CD4-positive, CD25-positive, alpha-beta regulatory T cell (primary cell): ENCODE measurements at places on chromosomes 11 and 22. TPM values are rescaled to one million over a fixed set of nuclear protein-coding genes. Genes with fewer than 3 reads are reported as not detected.

DNA sequence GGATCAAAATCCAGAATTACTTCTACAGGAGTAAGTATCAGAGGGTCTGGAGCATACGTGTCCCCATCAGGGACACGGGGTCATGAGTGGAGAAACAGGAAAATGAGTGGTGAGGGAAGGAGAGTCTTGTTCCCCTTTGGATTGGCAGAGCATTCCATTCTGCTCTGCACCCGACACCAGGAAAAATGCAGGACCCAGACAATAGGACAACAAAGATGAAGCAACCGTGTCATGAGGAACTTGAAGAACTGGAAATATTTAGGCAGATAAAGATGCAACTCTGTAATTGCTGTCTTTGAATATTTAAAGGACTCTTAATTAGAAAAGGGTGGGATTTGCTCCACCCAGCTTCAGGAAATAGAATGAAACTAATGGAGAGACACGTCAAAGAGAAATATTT is 89.0 kb upstream of the BLID start:
- DNase-seq = no peak

DNA sequence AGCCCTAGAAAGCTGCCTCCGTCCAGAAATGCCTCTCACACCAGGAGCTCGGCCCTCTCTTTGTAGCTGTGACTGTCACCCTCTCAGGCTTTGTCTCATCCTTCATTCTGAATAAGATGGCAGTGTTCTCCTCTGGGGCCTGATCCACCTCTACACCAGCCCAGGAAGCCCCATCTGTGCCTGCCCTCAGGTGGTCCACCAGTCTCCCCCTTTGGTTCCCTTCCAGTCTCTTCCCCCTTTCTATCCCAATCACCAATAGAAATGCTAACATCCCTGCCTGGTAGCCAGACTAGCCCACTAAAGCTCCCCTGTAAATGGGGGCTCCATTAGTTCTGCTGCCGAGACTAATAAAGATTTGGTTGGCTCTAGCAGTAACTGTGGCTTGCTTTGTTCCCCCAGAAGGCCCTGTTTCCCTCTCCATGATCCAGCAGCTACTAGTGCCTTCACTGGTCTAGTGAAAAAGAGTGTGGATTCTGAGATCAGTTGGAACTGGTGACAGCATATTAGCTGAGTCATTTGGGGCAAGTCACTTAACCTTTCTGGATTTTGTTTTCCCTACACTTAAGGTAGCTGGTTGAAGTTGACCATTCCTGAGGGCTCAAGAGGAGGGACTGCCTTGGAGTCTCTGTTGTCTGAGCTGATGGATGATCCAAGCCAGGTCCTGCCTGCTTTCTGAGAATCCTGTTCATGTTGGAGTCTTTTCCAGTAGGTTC is 16.2 kb downstream of the PLEKHB1 start:
- no peak for DNase-seq

GRCh38 chr22:28441720-28442263 is 237.8 kb downstream of the TTC28 start:
- DNase-seq = no peak

- DNase-seq = no peak
Measured at GRCh38 chr11:19163617-19164016, 38.2 kb downstream of the CSRP3 start.

DNA sequence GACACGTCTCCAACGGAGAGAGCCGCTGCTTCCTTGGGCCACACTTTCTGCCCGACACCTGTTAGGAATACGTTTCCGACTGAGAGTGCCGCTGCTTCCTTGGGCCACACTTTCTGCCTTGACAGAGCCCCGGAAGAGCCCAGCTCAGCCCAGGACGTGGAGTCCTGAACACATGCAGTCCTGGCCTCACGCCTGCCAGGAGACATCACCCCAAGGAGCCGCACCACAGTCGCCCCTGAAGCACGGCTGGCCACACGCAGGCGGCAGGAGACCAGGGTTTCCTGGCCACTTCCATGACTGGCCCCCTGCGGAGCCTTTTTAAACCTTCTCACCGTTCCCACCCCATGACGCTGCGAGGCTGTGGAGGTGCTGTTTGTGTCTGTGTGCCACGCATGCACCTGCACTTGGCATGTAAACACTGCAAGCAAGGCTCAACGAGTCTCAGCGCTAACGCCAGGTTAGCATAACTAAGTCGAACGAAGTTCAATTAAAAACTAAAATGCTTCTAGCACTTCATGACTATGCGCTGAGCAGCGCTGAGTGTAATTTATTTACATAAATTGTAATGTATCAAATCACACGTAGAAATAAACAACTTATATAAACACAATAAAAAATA is 8.8 kb downstream of the TOLLIP start:
- DNase-seq = no peak

- no peak for DNase-seq
Measured at GRCh38 chr11:110757962-110758755, 45.9 kb upstream of the ARHGAP20 start.

- DNase-seq = no peak
Measured at GRCh38 chr11:13269775-13270174, 7.8 kb upstream of the BMAL1 start.

GRCh38 chr22:30270832-30271231 is 4.2 kb upstream of the OSM start:
- no peak for DNase-seq

DNA sequence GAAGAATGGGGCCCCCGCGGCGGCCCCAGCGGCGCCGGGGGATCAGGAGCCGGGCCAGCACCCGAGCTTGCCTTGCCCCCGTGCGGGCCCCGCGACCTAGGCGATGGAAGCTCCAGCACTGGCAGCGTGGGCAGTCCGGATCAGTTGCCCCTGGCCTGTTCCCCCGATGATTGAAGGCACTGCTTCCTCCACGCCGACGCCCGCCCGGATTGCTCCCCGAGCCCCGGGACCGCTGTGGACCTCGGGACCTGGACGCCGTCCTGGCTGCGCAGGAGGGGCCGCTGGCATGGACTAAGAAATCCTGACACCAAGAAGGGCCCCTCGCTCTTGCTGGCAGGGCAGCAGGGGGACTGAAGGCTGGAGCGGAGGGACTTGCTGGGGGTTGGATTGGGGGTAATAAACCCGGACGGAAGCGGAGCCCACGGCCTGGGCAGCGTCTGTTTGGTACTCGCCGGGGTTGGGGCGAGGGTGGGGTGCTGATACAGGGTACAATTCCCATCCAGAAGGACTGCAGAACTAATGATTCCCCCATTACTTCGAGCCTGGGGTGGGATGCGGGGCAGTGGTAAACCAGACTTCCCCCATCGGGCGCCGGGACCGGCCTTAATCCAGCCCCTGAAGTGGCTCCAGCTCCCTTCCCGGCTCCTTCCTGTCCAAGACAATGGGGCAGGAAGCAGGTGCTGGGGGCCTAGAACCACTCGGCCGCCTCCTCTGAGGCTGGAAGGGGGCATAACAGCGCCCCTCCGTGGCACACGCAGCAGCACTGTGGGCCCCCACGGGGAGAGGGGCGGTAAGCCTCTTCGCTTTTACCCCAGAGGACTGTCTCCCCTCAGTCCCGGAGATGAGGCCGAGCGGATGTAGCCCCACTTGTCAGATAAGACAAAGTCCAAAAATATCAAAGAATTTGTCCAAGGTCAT is 1.0 kb downstream of the CCDC85B start:
- no peak for DNase-seq

GRCh38 chr22:39511226-39511625 is 9.1 kb upstream of the ATF4 start:
- DNase-seq = no peak

- DNase-seq = no peak
Measured at GRCh38 chr22:43901976-43902643, 10.3 kb upstream of the PNPLA5 start.

DNA sequence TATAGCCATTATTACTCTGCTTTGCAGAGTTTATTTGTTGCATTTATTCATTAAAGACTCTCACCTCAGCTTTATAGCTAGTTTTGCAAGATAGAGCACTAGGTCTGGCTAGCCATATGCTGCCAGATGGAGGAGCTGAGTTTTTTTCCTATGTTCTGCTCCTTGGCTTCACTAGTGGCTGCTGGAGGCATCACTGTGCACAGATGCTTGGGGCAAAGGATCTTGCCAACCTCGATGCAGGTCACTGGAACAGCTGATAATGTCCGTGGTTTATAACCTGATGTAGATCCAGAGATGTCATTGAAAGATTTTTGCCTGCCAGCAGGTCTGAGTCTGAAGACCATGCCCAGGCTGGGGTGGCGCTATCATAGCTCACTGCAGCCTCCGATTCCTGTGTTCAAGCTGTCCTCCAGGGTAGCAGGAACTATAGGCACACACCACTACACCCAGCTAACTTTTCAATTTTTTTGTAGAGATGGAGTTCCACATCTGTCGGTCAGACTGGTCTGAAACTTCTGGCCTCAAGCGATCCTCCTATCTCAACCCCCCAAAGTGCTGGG is 63.2 kb downstream of the PACS1 start:
- DNase-seq = no peak

Gene LRRN4CL
- not detected for polyA plus RNA-seq

Gene MUC6
- not detected for polyA plus RNA-seq

Gene MS4A3
- not detected for polyA plus RNA-seq

Gene CYP2D6
- 0.26 TPM for polyA plus RNA-seq
